ENCODE measurements at places on chromosomes 11 and 22.

DNA sequence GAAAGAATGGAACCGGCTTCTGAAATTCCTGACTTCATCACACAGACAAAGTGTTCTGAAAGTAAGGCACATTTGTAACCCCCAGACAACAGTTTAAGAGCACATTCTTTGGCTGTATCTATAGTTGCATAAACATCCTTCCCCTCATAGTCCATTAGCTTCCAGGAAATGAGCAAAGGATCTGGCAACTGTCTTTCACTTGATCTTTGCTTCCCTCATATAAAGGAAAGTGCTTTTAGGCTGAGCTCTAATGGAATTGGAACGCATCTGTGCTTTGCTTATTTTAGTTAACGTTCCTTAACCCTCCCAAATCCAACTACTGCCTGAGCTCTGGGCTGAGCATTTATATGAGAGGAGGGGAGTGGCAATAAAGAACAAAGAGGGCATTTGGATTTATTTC, 76.9 kb upstream of the API5 start:
- DNase-seq = no peak

DNA sequence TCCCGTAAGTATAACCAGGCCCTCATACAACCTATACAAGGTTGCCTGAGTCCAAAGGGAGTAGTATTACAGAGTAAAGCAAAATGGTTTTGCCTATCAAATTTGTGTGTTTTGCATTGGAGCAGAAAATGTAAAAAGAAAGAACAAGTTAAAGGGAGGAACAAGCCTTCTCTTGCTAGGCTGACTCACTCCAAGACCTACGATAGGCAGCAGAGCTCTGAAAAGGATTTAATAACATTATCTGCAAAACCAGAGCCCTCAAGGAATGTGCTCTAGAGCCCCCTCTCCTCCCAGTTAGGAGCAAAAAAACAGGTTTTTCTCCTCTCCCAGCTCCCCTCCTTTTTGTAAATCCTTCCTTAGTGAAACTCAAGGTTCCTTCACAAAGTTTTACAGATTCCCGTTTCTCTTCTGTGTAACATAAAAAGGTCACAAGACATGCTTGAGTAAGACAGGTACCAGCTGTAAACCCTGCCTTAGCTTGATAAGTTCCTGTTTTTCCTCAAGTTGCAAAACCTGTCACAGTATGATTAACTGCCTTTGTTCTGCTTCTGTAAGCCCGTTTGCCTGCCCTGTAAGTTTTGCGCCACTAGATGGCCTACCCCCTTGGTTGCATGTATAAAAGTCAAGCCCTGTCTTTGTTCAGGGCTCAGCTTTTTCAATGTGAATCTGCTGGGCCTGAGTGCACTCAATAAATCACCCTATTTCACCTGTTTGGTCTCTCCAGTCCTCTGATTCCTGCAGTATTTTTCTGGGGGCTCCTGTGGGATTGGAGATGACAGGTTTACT, 498.2 kb downstream of the KCNA4 start:
- DNase-seq = peak; percentile 31

DNA sequence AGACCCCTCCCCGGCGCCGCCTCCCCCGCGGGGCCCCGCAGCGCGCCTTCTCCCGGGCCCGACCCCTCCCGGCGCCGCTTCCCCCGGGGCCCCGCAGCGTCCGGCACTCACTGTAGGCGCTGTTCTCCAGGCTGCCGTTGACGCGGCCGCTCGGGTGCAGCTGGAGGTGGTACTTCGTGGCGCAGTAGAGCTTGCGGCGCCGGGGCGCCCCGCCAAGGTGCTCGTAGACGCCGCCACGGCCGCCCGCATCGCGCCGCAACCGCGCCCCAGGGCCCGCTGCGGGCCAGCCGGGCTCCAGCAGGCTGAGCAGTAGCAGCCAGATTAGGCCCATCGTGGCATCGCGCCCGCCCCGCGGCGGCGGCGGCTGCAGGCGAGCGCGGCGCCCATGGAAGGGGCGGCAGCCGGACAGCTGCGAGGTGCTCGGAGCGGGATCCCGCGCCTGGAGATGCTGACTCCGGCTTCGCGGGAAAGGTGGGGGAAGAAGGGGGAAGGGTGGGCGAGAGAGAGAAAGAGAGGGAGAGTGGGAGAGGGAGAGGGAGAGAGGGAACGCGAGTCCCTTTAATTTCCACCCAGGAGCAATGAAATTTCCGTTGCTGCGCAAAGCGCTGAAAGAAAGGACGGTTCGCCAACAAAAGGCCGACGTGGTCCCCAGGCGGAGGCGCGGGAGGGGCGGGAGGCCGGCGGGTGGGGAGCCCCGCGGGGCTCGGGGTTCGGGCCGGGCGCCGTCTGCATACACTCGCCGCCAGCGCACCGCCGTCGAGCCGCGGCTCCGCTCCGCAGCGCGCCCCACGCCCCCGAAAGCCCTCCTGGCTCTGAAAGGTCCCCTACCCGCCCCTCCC, at the start of gene FGF3:
Gene FGF3, minus strand, starts transcription at position 814 of the 839 bp plus-strand sequence. Its CDS starts 483 bp downstream, at position 331.
- DNase-seq = no peak

DNA sequence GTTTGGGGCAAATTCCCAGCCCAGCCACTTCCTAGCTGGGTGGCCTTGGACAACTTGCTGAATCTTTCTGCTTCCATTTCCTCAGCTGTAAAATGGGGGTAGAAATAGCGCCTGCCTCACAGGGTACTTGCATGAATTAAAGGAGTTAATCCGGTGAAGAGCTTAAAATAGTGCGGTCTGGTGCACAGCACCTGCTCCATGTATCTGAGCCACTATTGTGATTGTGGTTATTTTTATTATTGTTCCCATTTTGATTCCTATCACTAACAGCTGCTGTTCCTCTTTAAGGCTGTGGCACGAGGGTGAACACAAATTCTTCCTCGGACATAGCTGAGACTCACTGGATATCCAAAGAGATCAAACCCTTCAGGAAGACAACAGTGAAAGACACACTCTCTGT, 46.9 kb upstream of the TP53I11 start:
- DNase-seq = no peak

GRCh38 chr11:67090717-67091116, 28.3 kb upstream of the KDM2A start:
- DNase-seq = no peak

DNA sequence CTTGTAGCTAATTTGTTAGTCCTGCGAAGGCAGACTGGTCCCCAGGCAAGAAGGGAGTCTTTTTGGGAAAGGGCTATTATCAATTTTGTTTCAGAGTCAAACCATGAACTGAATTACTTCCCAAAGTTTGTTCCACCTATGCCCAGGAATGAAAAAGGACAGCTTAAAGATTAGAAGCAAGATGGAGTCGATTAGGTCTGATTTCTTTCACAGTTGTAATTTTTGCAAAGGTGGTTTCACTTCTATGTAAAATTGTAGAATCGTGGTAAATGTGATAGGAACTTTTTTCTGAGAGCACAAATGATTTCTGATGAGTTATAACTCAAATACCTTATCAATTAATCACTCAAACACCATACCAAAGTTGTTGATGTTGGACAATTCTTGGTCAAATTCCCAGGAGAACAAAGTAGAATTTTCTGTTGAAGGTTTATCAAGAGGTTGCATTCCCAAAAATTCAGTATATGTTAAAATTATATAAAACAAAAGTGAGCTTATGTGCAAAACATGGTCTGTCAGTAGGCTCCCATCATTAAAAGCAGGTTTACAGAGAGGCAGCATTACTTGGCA, 2.9 kb upstream of the CTSC start:
- no peak for DNase-seq
